ENCODE measurements at places on chromosomes 5 and 9.

- no peak for DNase-seq
Measured at GRCh38 chr5:2009986-2010914, 127.5 kb upstream of the IRX4 start.

DNA sequence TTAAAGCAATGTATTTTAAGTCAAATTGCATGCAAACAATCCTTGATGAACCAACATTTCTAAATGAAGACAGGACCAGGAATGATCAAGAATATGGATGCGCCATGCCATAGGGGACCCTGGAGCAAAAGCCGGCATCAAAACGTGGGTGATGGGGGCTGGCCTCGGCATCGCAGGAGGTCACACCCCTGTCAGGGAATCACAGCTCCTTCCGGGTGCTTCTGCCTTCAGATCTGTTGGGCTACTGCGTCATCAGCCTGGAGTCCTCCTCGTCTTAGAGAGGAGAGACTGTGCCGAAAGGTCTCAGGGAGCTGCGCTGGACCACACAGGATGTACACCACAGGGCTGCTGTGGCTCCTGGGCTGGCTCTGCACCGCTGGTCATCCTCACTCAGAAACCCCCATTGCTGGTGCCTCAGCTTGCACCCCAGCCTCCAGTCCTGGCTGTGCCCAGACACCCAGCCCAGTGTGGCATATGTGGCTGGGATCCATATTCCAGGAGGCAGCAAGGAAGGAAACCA, 152.9 kb upstream of the PPP1R26 start:
- no peak for DNase-seq

GRCh38 chr5:115319007-115319406, 22.6 kb upstream of the CCDC112 start:
- DNase-seq = no peak

- DNase-seq = no peak
Measured at GRCh38 chr9:10661376-10661775, 48.6 kb upstream of the PTPRD start.

DNA sequence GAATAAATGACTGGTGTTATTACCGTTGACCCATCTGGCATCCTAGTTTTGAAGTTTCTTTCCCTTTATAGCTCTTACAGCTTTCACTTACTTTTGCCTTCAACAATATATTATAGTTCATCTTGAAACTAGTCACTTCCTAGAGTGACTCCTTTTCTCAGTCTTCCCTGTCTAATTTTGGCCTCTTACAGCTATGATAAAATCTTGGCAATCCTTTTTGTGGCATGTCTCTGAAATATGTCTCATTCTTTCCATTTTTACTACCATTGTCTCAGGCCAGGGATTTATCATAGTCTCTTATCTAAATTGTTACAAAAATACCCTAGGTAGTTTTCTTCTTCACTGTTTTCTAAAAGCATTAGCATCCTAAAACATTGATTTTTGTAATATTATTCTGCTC, 621.3 kb upstream of the ZNF608 start:
- DNase-seq = no peak

- no peak for DNase-seq
Measured at GRCh38 chr5:72235725-72236124, 84.3 kb downstream of the MRPS27 start.

- no peak for DNase-seq
Measured at GRCh38 chr9:106502930-106503329, 360.0 kb upstream of the ZNF462 start.

DNA sequence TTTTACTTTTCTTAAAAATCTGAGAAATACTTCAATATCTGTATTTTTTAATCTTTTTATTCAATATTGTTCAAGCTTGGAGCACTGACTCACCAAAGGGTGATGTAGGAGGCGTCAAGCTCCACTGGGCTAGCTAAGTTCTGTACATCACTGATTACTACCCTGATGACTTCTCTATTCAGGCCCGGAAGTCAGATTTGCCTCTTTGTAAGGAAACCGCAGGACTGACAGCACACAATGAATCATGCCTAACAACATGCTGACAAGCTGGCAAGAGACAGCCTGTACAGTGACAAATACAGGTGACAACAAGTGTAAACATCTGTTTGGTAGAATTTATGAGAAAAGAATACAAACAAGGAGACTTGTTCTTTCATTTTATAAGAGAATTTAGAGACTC, 627.9 kb upstream of the RORB start:
- DNase-seq = peak; percentile 69

- DNase-seq = no peak
Measured at GRCh38 chr5:125348936-125349831, 602.7 kb upstream of the ZNF608 start.

DNA sequence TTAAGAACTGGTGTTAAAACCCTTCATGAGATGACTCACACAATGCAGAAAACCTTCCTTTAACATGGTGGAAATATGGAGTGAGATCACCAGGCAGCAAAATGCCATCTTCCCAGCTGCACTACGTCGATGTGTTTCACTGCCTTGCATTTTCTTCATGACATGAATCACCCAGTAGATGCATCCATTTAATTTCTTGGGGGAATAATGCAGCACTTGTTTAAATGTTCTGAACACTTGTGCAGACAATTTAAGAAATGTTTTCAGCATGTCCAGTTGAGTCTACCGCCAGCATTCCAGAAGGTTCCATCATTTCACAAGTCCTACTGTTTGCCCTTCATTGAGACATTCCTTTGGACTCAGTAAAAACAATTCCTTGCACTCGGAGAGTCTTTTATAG, 81.6 kb downstream of the ADAMTS16 start:
- no peak for DNase-seq

DNA sequence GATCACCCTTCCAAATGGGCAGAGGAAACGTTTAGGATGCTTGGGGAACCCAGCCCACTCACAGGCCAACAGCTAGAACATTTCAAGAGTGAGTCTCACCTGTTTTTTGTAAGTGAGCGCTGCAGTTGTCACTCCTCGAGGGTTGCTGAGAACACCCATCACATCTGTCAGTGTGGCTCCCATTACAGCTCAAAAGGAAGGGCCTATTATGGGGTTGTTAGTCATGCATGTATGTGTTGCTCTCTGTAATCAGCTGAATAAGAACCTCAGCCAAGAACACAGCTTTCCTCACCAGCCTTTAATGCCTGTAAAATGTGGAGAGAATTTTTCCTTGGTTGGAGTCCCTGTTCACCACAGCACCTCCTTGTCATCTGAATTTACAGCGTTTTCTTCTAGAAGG, 196.3 kb upstream of the KLF4 start:
- no peak for DNase-seq

- no peak for DNase-seq
Measured at GRCh38 chr5:170154297-170154696, 48.6 kb downstream of the FOXI1 start.

DNA sequence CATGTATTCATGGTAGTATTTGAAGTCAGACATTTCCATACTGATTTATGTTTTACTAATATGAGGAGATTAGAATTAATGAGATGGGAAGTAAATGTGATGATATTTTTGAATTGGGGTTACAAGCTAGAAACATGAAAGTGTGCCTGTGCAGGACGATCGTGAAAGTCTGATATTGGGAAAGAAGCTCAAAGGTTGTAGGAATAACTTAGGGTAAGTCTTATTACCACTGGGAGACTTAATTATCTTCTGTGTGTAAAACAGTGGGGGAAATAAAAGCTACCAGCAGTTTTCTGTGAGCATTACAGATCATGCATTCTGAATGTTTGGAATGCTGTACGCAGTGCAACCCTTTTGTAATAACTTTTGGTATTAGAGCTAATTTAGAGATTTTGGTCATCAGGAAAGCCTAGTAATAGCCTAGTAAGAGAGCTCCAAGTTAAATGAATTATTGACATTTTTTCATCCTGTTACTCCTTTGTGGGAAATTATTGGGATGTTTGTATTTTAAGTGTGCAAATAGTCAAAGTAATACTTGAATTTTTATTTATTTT, 153.9 kb downstream of the PCSK5 start:
- DNase-seq = no peak

- DNase-seq = no peak
Measured at GRCh38 chr5:120734033-120734432, 269.9 kb downstream of the PRR16 start.

- DNase-seq = no peak
Measured at GRCh38 chr9:108983885-108984284, 29.4 kb downstream of the CTNNAL1 start.

GRCh38 chr9:99905833-99906402, 536 bp upstream of the STX17 start:
- DNase-seq = no peak

- DNase-seq = no peak
Measured at GRCh38 chr9:36532353-36532752, 40.3 kb upstream of the MELK start.

DNA sequence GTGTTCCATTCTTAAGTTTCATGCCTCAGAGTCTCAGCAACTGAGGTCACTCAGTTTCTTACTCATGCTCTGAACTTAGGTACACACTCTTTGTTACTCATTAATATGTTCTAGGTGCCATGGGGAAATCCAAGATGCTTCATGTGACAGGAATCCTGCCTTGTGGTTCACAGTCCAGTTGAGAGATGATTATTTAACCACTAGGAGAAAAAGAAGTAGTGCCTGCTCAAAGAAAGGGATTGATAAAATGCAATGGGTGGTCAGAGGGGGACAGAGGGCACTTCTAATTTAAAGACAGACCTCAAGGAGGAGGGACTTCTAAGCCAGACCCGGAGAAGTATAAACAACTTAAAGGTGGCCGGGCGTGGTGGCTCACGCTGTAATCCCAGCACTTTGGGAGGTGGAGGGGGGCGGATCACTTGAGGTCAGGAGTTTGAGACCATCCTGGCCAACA, 69.0 kb downstream of the UGCG start:
- peak; percentile 81 for DNase-seq

DNA sequence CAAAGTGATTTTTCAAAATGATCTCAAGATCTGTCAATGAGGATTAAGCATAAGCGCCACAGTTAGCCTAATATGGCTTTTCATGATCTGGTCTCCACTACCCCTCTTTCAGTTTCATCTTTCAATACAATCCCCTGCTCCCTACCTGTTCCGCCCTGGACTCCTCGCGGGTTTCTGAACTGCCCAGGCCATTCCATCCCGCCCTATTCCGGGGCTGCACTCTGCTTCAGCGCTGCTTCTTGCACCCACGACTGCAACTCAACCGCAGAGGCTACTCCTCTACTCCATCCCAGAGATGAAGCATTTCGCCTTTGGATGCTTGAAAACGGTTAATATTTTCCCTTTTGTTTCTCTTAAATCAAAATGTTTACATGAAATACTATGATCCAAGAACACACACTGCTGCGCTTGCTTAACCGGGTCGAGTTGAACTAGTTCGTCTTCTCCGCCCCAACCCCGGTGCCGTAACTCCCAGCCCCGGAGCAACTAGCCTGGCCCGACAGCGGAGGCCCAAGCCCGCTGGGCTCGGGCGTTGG, 716 bp upstream of the OTULIN start:
- DNase-seq = peak; percentile 35

GRCh38 chr5:172313915-172314314, 30.4 kb upstream of the UBTD2 start:
- peak; percentile 30 for DNase-seq

GRCh38 chr9:11821306-11821975, 871.7 kb upstream of the TYRP1 start:
- DNase-seq = no peak

DNA sequence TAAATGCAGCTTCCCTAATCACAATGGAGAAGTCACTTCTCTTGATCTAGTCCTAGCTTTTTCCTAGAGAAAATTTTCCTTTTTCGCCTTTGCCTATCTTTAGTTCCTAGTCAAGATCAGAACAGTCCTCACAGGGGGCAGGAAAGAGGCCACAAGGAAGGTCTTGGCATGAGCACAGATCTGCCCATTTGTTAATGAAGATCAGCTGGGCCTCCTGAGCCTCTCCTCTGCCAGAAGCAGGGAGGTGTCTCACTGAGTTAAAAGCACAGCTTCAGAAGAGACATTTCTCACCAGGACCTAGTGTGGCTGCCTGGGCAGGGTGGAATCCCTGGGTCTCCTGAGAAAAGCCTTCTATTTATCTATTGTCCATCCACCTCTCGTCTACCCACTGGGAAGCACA, 357.8 kb downstream of the TMEM38B start:
- DNase-seq = no peak

GRCh38 chr5:78628270-78628992, 20.1 kb downstream of the LHFPL2 start:
- DNase-seq = no peak

GRCh38 chr9:130106860-130107233, 53.1 kb downstream of the GPR107 start:
- DNase-seq = no peak

GRCh38 chr5:41637869-41638268, 127.5 kb upstream of the PLCXD3 start:
- DNase-seq = no peak

- no peak for DNase-seq
Measured at GRCh38 chr5:139475865-139476617, 5.2 kb downstream of the SMIM33 start.

DNA sequence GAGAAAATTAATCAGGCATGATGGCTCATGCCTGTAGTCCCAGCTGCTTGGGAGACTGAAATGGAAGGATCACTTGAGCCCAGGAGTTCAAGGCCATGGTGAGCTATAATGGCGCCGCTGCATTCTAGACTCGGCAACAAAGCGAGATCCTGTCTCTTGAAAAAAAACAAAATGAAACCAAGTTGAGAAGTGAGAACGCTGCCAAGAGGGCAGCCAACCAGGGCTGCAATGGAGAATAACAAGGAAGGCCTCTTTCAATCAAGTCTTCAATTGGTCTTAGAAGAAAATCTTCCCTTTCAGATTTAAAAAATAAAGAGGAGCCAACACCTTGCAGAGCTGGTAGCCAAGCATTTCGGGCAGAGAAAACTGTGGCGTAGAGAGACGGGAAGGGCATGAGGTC, 14.7 kb downstream of the KIAA1958 start:
- DNase-seq = no peak

DNA sequence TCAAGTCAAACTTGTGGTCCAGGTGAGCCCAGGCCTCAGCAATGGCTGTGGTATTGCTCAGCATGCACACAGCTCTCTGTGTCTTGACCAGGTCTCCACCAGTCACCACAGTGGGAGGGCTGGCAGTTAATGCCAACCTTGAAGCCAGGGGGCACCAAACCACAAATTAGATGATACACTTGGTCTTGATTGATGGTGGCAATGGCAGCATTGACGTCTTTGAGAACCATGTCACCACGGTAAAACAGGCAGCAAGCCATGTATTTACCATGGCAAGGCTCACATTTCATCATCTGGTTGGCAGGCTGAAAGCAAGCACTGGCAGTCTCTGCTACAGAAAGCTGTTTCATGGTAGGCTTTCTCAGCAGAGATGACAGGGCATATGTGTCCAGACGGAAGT, 40.0 kb downstream of the NIM1K start:
- DNase-seq = peak; percentile 12

GRCh38 chr9:20244271-20244670, 378.0 kb downstream of the MLLT3 start:
- no peak for DNase-seq

GRCh38 chr5:65418661-65419060, 63.1 kb downstream of the ADAMTS6 start:
- no peak for DNase-seq

All from inflammatory macrophage treated with lipopolysaccharide for 4 hours (primary cell).